Activated CD4-positive, alpha-beta T cell treated with anti-CD3 and anti-CD28 coated beads, Interleukin-10, Interleukin-2, amounts not matched to agents 100 ng/mL and 50 ng/mL, durations not matched to agents 16 hours and 8 hours (primary cell): ENCODE measurements at places on chromosomes 13 and 19.
A peak's percentile ranks its signal among the peaks of the same experiment; 100 is the strongest.

GRCh38 chr19:42571116-42571515 lies 23.6 kb downstream of the CEACAM8 start:
- no peak for DNase-seq

GRCh38 chr19:42125536-42125935 lies 6.7 kb downstream of the POU2F2 start:
- DNase-seq, result no peak

- DNase-seq, result no peak
Measured at GRCh38 chr13:76000131-76000530, 364.0 kb downstream of the LMO7 start.

DNA sequence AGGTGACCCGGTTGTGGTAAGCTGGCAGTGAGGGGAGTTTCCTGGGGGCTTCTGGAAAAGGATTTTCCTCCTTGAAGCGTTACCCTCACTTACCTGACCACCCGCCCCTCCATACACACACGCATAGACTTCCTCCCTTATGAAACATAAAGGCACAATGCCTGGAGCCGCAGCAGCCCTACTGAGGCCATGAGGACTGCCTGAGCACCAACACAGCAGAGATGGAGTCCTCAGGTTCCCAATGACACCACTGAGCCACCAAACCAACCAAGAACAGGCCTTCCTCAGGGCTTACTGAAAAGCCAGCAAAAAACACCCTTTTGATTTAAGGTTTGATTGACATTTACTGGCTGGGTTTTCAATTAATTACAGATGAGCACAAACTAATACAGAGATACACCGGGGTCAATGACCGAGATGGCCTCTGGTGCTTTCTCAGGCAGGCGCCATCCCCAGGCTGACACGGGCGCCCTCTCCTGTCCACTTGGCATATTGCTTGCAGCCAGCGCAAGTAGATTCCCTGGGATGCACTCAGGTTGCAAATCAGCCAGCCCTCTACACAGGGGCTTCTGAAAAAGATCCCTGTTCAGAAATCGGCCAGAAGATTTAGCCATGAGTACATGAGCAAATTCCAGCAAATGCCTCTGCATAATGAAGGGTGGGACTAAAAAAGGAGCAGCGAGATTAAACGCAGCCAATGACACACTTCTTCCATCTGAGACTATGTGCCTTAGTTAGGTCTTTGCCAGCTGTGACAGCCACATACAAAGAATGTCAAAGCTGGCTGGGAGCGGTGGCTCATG lies 14.8 kb downstream of the OPA3 start:
- peak; percentile 67 for DNase-seq

DNA sequence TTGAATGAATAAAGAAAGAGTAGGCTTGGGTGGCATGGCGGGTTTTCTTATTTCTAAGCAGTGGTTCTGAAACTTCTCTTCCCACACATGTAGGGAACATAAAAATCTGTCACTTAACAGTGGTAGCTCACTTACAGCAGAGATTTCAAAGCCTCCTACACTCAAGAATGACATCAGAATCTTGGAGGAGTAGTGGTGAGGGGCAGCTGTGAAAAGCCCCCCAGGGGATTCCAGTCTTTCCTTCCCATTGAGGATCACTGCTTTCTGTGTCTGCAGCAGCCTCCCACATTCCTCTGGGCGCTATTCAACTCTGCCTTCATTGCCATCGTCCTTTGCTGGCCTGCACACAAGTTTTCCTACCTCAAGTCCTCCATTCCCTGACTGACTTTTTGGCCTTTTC lies 8.6 kb upstream of the NEK5 start:
- no peak for DNase-seq

GRCh38 chr13:94198681-94199080 lies 280.8 kb downstream of the DCT start:
- no peak for DNase-seq

GRCh38 chr13:108325863-108326262 lies 56.3 kb downstream of the TNFSF13B start:
- no peak for DNase-seq

DNA sequence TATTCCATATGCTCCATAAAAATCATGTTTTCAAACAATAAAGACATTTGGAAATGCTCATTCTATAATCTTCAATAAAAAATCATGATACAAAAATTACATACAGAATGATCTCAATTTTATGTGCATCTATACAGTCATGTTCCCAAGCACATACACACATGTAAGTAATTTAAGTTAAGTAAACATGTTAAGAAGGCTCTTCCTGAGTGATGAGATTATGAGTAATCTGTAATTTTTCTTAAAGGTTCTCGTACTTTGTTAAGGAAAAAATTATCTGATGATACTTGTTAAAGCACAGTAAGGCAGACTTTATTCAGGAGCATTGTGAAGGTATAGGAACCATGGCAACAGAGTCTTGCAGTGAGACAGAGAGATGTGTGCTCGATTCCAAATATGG lies 30.0 kb upstream of the DLEU7 start:
- no peak for DNase-seq

- DNase-seq, result no peak
Measured at GRCh38 chr13:34076319-34076718, 258.4 kb downstream of the RFC3 start.

DNA sequence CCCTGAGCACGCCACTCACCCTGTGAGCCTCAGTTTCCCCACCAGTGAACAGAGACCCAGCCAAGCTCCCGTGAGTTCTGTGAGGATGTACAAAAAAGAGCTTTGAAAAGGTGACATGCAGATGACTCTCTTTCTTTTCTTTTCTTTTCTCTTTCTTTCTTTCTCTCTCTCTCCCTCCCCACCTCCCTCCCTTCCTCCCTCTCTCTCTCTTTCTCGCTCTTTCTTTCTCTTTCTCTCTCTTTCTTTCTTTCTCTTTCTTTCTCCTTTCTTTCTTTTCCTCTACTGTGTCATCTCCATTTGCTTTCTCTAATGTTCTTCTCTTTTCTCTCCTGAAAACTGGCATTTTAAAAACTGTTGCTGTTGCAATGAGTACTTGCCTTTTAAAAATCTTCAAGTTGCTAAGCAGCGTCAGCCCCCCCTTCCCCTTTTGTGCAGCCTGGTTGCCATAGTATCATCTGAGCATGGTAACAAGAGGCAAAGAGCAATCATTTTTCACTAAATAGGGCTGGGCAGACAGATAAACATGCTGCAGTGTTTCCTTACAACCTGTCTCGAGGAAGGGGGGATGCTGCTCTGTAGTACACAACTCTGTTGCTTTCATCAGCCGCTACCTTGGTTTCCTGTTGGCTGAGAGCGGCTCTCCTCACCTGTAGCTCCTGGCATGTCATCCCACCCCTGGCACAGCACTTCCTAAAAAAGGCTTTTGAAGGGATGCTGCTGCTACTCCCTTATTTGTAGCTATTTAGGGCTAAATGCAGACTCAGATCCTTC lies 108.7 kb upstream of the MBNL2 start:
- no peak for DNase-seq

- DNase-seq, result peak; percentile 28
Measured at GRCh38 chr19:39347332-39348164, 5.3 kb downstream of the SAMD4B start.

DNA sequence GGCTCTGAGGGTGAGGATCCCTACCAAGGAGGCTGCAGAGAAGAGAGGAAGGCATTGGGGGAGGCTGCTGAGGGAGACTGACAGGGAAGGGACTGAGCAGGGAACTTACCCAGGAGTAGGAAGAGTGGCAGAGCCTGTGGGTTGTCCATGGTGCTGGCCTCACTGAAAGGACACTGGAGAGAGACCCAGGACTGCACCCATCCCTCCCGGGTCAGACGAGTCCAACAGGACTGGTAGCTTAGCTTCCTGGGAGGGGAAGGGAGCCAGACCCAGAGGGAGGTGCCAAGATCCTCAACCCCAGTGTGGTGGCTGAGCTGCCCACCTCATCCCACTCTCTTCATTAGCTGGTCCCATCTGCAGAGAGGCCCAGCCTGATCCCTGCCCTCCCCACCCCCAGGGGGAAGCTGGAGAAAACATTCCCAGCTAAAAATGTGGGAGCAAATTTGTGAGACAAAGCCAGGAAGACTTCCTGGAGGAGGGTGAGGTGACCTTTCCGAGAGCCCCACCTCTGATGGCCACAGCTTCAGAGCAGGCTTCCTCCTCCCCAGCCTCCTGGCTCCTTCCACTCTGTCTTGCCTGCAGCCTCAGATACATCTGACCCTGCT lies at the start of gene VSIG10L:
Gene VSIG10L (minus strand): TSS at position 164 of the 605 bp plus-strand sequence. CDS start 15 bp downstream, at position 149.
- no peak for DNase-seq

- DNase-seq, result peak; percentile 52
Measured at GRCh38 chr13:40665126-40666044, 1.1 kb downstream of the FOXO1 start.

DNA sequence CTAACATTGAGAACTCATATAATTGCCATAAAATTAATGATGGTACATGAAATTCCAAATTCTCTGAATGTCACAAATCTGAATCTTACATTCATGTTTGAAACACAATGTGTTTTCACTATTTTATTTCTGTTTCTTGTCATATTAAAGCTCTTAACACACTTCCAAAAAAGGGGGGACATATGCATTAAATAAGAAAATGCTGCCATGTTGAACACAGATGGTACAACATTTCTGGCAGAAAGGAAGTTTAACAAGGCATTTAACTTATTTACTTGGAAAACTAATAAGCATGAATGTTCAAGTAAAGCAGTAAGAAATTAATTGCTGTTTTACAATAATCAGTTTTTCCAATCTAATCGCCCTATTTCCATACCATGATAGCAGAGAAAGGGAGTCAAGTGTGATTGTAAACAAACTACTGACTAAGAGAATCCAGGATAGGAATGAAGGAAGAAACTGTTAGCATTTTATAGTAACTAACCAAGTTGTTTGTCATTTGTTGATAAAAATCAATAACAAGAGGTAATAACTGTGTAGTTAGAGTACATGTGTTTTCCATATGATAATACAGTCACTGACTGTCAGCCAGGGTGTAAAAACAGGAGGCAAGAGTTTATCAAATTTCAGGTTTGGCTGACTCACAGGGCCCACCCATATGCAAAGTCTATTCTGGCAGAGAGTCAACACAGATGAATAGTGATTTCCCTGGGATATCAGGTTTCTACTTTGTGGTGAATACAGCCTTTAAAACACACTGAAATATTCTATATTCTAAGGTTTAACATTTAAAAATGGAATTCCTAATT lies 5.7 kb upstream of the FOXO1 start:
- no peak for DNase-seq

- no peak for DNase-seq
Measured at GRCh38 chr19:58040751-58041525, 7.1 kb downstream of the ZSCAN1 start.

- no peak for DNase-seq
Measured at GRCh38 chr19:40358773-40359172, 10.3 kb downstream of the PLD3 start.

- DNase-seq, result no peak
Measured at GRCh38 chr19:42032431-42032830, 37.6 kb downstream of the GRIK5 start.

GRCh38 chr19:2332341-2333026 lies 4.0 kb downstream of the SPPL2B start:
- peak; percentile 39 for DNase-seq

DNA sequence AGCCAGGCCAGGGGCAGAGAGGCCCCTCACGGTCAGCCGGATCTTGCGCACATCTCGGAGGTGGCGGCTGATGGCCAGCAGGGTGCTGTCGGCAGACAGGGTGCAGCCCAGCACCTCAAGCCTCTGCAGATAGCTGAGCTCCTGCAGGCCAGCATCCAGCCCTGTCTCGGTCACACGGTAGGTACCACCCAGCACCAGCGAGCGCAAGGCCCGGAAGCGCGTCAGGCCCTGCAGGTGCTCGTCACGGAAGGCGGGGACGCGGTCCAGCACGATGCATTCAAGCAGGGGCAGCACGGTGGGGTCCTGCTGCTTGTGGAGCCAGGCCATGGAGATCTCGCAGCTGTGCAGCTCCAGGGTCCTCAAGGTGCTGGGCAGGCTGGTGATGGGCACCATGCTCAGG lies 7.7 kb downstream of the FBXL12 start:
- DNase-seq, result no peak

GRCh38 chr19:35065574-35065973 lies 24.1 kb downstream of the HPN start:
- DNase-seq, result no peak

DNA sequence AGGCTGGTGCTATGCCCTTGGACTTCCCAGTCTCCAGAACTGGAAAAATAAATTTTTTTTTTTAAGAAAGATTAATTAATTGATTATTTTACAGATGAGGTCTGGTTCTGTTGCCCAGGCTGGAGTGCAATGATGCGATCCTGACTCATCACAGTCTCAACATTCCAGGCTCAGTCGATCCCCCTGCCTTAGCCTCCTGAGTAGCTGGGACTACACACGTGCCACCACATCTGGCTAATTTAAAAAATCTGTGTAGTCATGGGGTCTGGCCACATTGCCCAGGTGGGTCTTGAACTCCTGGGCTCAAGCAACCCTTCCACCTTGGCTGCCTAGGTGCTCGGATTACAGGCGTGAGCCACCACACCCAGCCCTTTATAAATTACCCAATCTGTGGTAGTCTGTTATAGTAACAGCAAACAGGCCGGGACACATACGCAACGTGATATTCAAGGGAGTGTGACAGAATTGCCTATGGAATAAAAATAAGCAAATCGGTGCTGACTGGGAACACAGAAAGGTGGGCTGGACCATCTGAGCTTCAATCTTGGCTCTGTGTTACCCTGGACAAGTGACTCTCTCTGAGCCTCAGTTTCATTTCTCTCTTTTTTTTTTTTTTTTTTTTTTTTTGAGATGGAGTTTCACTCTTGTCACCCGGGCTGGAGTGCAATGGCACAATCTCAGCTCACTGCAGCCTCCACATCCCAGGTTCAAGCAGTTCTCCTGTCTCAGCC lies 42.8 kb downstream of the PIN1 start:
- no peak for DNase-seq

- DNase-seq, result no peak
Measured at GRCh38 chr19:48607359-48607755, 815 bp downstream of the SPACA4 start.

GRCh38 chr19:46975011-46975924 lies 44.4 kb upstream of the NPAS1 start:
- DNase-seq, result no peak

GRCh38 chr19:10872546-10873107 lies 1.3 kb downstream of the CARM1 start:
- DNase-seq, result no peak

GRCh38 chr13:52899206-52899605 lies 50.8 kb upstream of the PCDH8 start:
- DNase-seq, result no peak

DNA sequence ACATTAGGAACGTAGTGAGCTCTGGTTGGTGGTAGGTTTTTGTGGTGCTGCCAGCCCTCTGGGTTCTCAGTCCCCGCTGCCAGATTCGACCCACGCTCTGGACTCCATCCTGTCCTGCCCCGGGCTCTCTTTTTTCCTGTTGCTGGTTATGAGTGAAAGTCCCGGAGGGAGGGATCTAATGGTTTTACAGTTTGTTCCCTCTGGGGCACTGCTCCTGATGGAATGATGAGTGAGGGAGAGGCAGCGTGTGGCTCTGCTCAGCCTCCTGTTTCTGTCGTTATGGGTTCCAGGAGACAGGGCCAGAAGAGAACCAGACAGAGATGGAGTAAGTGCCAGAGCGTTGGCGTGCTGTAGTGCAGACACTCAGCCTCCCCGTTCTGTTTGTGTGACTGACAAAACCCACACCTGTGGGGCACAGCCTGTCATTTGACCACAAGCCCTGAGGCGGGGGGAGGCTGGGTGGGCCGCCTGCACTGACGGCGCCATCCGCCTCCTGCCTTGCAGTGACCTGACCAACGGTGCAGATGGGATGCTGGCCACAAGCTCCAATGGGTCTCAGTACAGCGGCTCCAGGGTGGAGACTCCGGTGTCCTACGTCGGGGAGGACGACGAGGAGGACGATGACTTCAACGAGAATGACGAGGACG lies 18.3 kb downstream of the ATP4B start:
- no peak for DNase-seq
